ENCODE measurements at places on chromosomes 11 and 22. TPM values are rescaled to one million over a fixed set of nuclear protein-coding genes. Genes with fewer than 3 reads are reported as not detected.
A peak's percentile ranks its signal among the peaks of the same experiment; 100 is the strongest.

- no peak for ATAC-seq
Measured at GRCh38 chr11:67286621-67287333, 2.3 kb upstream of the ANKRD13D start.

DNA sequence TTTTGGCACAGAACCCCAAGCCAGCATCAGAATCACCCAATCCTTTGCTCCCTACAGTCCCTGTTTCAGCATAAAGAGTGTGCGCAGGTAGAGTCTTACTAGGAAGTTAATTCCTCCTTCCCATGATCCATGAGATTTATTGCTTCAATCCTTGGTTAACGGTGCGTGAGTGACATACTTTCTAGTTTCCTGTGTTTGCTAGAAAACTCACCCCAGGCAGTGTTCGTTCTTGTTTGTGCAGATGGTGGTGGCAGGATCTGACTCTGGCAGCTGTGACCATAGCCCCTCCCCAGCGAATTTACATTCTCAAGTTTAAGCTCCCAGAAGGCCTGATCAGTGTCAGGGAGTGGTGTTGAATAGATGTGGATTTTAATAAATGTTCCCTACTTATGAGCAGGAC is 106.7 kb upstream of the CCT8L2 start:
- ATAC-seq = no peak

- ATAC-seq = no peak
Measured at GRCh38 chr11:64723907-64724862, 1.2 kb upstream of the NRXN2 start.

DNA sequence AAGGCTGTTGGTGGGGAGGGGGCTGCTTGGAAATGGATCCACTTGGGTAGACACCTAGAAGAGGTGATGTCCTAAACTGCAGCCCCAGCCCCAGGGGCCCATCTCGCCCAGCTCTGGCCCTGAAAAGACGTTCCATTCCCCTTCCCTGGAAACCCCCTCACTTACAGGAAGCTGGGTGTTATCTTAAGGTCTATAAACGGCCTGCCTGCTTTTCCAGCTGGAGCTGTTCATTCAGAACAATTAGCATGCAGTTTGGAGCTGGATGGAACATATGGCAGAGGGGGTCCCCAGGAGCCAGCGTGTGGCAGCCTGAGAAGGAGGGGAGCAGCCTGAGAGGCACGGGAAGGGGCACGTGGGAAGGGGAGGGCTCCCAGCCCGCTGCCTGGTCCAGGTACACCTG is 139.6 kb downstream of the PKNOX2 start:
- ATAC-seq = peak; percentile 53

Gene KBTBD3
- 11.5 TPM for total RNA-seq

Gene LARGE2
- 4.7 TPM for total RNA-seq

Gene PHF21B
- total RNA-seq = 0.92 TPM

Gene FGF4
- total RNA-seq = 0.14 TPM

Gene OR10G8
- total RNA-seq = not detected

Data from motor neuron (in vitro differentiated cells).